ENCODE measurements at places on chromosomes 1 and 21.

DNA sequence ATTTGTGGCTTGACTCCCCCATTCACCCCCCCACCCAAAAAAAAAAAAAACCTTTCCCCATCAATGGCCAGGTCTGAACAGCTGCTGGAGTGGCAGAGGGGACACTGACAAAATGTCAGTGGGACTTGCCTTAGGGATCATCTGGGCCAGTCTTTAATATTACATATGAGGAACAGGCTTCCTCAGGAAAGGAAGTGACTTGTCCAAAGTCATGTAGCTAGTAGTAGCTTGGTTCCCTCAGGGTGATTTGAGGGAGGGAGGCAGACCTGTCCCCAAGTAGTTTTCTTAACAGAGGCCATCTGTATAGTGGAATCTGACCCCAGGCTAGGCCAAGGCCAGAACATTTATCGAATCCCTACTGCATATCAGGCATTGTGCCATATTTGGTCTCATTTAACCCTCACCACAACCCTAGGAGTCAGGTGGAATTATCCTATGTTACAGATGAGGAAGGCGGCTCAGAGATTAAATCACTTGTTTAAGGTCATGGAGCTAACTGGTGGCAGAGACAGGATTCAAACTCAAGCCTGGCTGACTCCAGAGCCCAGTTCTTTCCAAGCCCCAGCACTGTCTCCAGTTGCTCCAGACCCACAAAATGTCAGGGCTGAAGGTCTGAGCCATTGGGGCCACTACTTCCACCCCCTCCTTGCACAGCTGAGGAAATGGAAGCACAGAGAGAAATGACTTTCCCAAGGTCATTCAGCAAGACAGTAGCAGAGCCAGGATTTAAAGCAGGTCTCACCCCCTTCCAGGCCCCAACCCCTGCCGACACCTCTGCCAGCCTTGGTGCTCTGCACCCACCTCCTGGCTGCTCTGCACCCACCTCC is 10.4 kb downstream of the ZBTB7B start:
- DNase-seq = no peak

- no peak for DNase-seq
Observed at GRCh38 chr1:152185544-152186391, 26.7 kb upstream of the RPTN start.

GRCh38 chr21:41687633-41688032 is 79.2 kb downstream of the RIPK4 start:
- no peak for DNase-seq

- DNase-seq = no peak
Observed at GRCh38 chr1:216847397-216848036, 124.3 kb upstream of the ESRRG start.

- DNase-seq = no peak
Observed at GRCh38 chr1:107326824-107327445, 186.1 kb downstream of the NTNG1 start.

DNA sequence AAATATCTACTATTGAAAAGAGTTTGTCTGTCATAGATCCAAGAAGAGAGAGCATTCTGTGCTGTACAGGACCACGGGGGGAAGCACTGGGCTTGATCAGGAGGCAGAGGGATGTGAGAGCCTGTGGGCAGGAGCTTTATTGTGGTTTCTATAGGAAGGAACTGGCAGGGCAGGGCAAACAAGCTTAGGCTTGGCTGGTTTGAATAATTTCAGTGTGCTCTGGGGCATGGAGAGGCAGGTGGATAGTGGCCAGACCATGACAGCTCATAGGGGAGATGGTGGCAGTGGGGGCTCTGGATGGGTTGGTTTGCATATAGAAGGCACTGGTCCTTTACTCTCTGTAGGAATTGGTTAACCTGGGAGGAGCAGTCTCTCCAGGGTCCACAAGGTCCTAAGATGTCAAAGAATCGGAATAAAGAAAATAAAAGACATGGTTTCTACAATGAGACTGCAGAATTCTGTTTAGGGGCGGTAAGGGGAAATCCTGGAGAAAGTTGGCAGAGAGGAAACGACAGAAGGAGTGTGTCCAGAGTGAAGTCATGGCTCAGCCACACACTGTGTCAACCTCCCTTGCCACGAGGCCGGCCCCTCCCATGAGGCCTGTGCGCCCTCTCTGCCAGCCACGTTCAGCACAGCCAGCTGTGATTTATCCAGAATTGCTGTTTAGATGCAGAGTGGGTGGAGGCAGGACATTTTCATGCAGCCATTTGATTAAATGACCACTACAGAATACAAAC is 81.7 kb upstream of the PGBD5 start:
- no peak for DNase-seq

- no peak for DNase-seq
Observed at GRCh38 chr21:33244779-33245105, 15.0 kb downstream of the IFNAR2 start.

GRCh38 chr21:36065497-36066036 is 4.3 kb upstream of the CBR1 start:
- DNase-seq = no peak

GRCh38 chr1:46547481-46548383 is 3.7 kb downstream of the KNCN start:
- no peak for DNase-seq

DNA sequence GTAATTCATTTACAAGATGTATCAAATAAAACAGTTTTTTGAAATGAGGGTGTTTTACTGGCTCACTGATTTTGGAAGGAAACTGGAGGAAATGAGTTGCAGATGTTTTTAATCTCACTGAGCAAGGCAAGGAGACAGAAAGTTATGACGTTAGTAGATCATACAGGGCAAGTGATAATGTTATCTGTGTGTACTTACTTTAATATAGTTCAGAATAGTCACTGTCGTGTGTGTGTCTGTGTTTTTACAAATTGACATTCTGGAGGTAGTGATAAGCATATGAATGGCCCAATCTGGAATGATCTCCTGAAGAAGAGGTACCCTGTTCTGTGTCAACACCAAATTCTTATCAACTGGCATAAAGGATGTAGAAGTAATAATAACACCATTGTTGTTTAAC is 1.9 kb upstream of the GBP4 start:
- DNase-seq = no peak

- DNase-seq = no peak
Observed at GRCh38 chr1:25017436-25018109, 87.5 kb upstream of the RUNX3 start.

DNA sequence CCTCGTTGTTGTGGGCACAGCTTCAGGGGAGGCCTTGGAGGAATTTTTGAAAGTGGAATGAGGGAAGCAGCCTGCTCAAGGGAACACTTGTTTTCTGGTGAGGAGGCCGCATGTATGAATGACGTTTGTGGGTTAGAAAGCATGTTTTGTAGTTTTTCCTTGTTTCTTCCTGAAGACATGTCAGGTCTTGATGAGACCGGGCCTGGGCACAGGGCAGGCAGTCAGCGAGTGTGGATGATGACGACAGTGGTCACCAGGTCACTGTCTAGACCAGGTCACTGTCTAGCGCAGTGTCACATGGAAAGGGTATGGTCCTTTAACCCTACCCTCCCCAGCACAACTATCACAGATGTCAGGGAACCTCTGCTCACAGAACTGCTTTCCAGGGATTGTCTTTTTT is 7.3 kb downstream of the PSEN2 start:
- no peak for DNase-seq

DNA sequence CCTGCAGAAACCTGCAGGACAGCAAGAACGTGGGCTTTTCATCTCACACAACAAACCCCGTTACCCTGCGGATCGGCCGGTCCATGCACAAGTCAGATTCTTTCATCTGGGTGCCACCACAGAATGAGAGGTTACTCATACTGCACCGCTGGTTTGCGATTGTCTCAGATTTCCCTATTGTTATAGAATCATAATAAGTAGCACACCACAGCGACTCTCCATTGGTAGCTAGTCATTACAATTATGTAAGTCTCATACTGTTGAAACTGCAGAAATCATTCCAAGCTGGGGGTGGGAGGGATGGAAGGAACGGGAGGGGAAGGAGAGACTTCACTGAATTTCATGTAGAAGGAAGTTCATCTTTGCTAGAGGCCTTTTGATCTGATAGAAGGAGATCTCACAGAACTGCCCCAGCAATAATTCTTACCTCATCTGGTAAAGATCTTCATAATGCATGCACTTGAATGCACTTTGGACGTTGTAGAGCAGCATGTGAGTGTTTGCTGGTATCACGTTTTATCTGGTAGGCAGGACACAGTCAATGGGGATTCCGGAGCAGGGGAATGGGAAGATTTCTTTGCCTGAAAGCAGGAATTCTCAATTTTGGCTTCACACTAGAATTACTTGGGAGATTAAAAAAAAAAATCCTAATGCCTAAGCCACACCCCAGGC is 221.1 kb downstream of the KIF26B start:
- no peak for DNase-seq

DNA sequence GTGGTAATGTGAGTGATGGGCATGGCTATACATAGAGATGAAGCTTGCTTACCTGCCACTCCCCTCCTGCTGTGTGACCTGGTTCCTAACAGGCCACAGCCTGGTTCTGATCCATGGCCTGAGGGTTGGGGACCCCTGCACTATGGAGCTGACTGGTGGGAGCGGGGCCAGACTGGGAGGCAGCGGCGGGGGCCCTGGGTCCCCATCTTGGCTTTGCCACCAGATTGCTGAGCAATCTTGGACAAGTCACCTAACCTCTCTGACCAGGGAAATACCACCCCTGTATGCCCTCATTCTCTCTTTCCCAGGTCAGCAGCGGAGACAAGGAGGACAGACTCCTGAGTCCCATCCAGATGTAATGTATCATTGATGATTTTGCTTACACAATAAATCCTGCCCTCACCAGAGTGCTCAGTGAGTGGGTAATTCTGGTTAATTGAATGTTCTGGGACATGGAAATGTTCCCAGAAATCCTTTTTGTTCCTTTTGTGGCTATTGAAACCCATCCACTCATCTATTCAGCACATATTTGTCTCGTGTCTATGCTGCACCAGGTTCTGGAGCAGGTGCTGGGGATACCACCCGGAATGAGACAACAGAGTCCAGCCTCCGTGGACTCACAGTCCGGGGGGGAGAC is 4.1 kb upstream of the ARHGEF10L start:
- DNase-seq = no peak

- no peak for DNase-seq
Observed at GRCh38 chr1:192615055-192615454, 20.9 kb upstream of the RGS13 start.

GRCh38 chr1:175520186-175520585 is 223.2 kb downstream of the TNR start:
- DNase-seq = no peak

DNA sequence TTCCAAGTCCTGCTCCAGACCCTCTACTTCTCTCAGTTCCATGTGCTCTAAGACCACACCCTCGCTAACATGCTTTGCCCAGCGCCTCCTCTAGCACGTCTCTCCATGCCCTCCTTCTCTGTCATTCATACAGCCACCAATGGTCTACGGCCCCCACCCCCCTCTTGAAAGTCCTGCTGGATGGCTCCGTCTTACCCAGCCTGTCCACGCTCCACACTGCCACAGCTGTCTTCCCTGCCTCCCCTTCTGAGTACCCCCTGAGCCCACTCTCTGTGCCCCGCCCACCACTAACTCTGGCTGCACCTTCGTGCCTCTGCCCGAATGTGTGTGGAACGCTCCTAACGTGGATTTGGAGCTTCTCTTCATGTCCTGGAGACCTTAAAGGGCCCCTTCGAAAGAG is 244.6 kb downstream of the TRABD2B start:
- no peak for DNase-seq

GRCh38 chr1:5839161-5839880 is 152.9 kb downstream of the NPHP4 start:
- no peak for DNase-seq

DNA sequence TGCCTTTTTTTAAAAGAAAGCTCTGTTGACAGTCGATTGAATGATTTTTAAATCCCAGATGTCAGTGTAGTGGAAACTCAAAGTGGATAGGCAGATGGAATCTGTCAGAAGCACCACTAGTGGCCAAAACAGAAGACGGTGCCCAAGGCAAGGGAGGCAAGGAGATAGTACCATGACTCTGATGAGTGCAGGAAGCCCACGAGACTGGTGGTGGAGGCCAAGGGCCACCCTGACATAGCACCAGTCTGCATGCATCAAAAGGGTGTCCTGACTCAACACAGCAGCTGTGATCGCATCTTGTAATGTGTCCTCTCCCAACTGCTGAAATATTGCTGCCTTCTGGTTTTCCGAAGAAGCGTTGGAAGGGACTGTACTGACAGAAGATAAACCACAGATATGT is 124.1 kb upstream of the PAPPA2 start:
- no peak for DNase-seq

- no peak for DNase-seq
Observed at GRCh38 chr1:95409276-95409675, 175.3 kb downstream of the RWDD3 start.

- no peak for DNase-seq
Observed at GRCh38 chr1:214224611-214225354, 56.2 kb upstream of the SMYD2 start.

- no peak for DNase-seq
Observed at GRCh38 chr1:42917241-42917495, 41.5 kb downstream of the SLC2A1 start.

GRCh38 chr1:202945483-202945882 is 12.6 kb downstream of the ADIPOR1 start:
- DNase-seq = no peak

DNA sequence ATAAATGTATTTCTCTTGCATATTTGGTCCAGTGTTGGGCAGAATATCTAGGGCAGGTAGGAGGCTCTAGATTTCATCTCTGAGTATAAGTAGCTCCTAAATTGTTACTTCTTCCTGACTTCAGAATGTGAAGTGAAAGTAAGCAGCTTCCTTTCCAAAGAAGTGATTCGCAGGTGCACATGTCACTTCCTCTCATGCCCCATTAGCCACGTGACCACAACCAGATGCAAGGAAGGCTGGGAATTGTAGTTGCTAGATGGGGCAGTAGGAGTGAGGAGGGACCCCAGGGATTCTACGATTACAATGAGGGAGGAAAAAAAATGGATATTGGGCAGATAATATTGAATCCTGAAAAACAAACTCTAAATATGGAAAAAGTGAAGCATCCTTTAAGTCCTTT is 113.2 kb upstream of the CYYR1 start:
- DNase-seq = no peak

DNA sequence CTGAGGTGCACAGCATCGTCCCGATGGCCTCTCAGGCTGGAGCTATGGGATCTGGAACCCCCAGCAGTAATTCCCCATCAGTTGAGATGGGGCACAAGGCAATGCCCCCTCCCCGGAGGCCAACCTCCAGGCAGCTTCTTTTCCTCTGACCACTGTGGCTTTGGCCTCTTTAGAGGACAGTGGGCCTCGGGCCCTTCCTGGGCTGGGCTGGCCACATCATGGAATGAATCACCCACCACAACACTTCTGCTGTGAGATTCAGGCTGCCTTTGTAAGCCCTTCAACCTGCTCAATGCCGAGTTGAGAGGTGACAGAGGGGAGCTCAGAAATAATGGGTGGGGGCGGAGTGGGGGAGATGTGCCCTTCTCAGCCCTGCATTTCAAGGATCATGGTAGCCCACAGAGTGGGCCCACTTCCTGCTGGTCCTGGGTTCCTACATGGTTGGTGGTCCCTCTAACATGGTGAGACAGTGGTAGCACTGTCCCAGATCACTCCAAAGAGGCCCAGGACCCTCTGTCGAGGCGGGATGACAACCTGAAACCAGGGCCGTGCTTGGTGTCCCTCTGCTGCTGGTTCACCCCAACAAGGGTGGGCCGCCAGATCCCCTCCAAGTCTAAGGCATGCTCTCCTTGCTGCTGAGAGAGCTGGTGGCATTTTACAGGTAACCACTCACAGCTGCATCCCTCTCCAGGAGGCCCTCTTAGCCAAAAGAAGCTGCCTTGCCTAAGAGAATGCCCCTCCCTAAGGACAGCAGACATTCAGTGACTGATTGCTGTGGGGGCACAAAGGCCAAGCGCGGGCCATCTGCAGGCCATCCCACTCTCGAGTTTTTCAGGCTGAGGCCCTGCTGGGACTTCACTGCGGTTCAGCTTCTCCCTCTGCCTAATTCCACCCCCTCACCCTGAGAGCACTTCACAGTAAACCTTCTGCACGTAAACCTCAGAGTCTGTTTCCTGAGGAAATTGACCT is 29.7 kb upstream of the EVA1B start:
- DNase-seq = peak; percentile 14
